Astrocyte (in vitro differentiated cells and primary cell): ENCODE measurements at places on chromosomes 16 and 17. TPM values are rescaled to one million over a fixed set of nuclear protein-coding genes. Genes with fewer than 3 reads are reported as not detected.

Gene PSKH1
- 27.3 and 29.7 TPM in 2 replicates for total RNA-seq

- H3K4me3 ChIP-seq: no peak overlapping the region
- H3K36me3 ChIP-seq: no peaks in the 10 kb centered on the region
- H3K4me1 ChIP-seq: peaks cover 5% of the 10 kb centered on the region
- DNase-seq: no peak
These were observed 2.0 kb upstream of the TNFRSF13B start for GRCh38 chr17:16973760-16974540.

- no peak overlapping the region for H3K4me3 ChIP-seq
- no peaks in the 10 kb centered on the region for H3K27me3 ChIP-seq
- peaks cover 8% of the 10 kb centered on the region for H3K4me1 ChIP-seq
- H3K36me3 ChIP-seq: no peaks in the 10 kb centered on the region
- no peak for DNase-seq
- no peak overlapping the region for H3K27ac ChIP-seq
These were observed 26.9 kb upstream of the CDH1 start for GRCh38 chr16:68710211-68710610.

GRCh38 chr17:39576187-39576586 is 31.5 kb downstream of the NEUROD2 start:
- peaks cover 4% of the 10 kb centered on the region for H3K4me1 ChIP-seq
- H3K4me3 ChIP-seq: no peak overlapping the region
- H3K27me3 ChIP-seq: peaks cover 11% of the 10 kb centered on the region
- DNase-seq: no peak
- no peaks in the 10 kb centered on the region for H3K36me3 ChIP-seq

Gene TLCD3A
- total RNA-seq: 25.8 and 26.6 TPM in 2 replicates

GRCh38 chr16:80652441-80652840 is 111.6 kb downstream of the DYNLRB2 start:
- H3K27me3 ChIP-seq: no peaks in the 10 kb centered on the region
- no peak overlapping the region for H3K27ac ChIP-seq
- no peaks in the 10 kb centered on the region for H3K4me1 ChIP-seq
- H3K4me3 ChIP-seq: no peak overlapping the region

GRCh38 chr17:38533866-38534497 is 71.8 kb downstream of the SRCIN1 start:
- H3K27me3 ChIP-seq: peaks cover 20% of the 10 kb centered on the region
- no peak overlapping the region for H3K27ac ChIP-seq
- no peaks in the 10 kb centered on the region for H3K36me3 ChIP-seq

- DNase-seq: no peak
- H3K27me3 ChIP-seq: no peaks in the 10 kb centered on the region
- no peaks in the 10 kb centered on the region for H3K36me3 ChIP-seq
- H3K4me1 ChIP-seq: no peaks in the 10 kb centered on the region
- H3K4me3 ChIP-seq: no peak overlapping the region
These were observed 267.2 kb upstream of the SALL1 start for GRCh38 chr16:51418258-51418657.

GRCh38 chr16:75206749-75207451 is at the start of gene CTRB2:
Gene CTRB2, minus strand, starts transcription at chr16:75207161. Its CDS starts 20 bp downstream, at chr16:75207141.
- no peak within 1 kb of the TSS for H3K27ac ChIP-seq
- no peaks in the 10 kb centered on the region for H3K36me3 ChIP-seq
- no peak within 1 kb of the TSS for H3K4me3 ChIP-seq
- peaks cover 3% of the 10 kb centered on the region for H3K4me1 ChIP-seq
- no peak for DNase-seq

GRCh38 chr16:49594685-49595498 is 221.3 kb downstream of the C16orf78 start:
- no peak overlapping the region for H3K4me3 ChIP-seq
- H3K27me3 ChIP-seq: no peaks in the 10 kb centered on the region
- no peaks in the 10 kb centered on the region for H3K36me3 ChIP-seq
- no peak for DNase-seq

Gene TBC1D26
- total RNA-seq: 0.14 and 0.77 TPM in 2 replicates

GRCh38 chr17:81556863-81557262 is 4.7 kb upstream of the FAAP100 start:
- DNase-seq: no peak
- no peak overlapping the region for H3K4me3 ChIP-seq
- no peak overlapping the region for H3K27ac ChIP-seq
- H3K27me3 ChIP-seq: no peaks in the 10 kb centered on the region
- H3K36me3 ChIP-seq: peaks cover 20% of the 10 kb centered on the region

DNA sequence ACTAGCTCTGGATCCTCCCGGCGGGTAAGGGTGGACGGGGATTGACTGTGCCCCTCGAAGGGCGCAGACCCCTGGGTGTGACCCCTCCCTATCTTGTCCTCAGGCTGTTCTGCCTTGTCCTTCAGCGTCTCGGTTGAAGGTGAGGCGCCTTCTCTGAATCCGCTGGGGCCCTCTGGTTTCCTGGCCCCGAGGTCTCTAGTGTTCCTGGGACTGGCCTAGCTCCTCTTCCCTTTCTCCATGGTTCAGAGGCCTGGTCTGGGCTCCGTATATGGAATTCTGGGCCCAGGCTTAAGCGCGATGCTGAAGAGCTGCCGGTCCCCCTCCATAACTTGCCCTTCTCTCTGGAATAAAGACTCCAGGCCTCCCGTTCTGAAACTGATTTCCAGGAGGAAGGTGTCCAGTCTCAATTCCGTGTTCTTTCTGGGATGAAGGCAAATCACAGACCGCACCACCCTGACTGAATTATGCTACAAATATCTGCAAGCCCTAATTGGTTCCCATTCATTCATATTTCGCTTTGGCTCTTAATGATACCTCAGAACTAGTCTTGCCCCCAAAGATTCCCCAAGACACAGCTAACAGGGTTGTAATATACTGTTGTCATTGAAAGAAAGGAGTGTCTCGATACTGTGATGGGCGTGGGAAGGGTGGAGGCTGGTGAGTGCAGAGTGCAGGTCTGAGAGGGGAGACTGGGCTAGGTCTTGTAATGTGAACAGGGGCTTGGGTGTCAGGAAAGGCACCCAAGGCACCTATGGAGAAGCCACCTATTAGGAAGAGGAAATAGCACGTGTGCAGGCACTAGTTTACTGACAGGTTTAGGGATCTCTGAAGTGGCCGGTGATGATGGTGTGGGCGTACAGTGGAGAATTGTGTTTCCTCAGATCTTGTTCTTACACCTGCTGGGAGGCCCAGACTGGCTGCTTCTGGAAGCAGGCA is 851 bp downstream of the EDC4 start:
- H3K27me3 ChIP-seq: no peaks in the 10 kb centered on the region
- peak overlapping the region; percentile 68 for H3K27ac ChIP-seq
- peaks cover 13% of the 10 kb centered on the region for H3K4me1 ChIP-seq
- H3K36me3 ChIP-seq: peaks cover 34% of the 10 kb centered on the region
- no peak for DNase-seq
- H3K4me3 ChIP-seq: peak overlapping the region; percentile 78

- DNase-seq: no peak
- no peaks in the 10 kb centered on the region for H3K27me3 ChIP-seq
- H3K4me1 ChIP-seq: no peaks in the 10 kb centered on the region
These were observed 203.2 kb upstream of the WSCD1 start for GRCh38 chr17:5866978-5867377.

GRCh38 chr16:55324285-55325079 is 479 bp downstream of the IRX6 start:
- peaks cover 39% of the 10 kb centered on the region for H3K27me3 ChIP-seq
- no peak overlapping the region for H3K4me3 ChIP-seq
- no peak overlapping the region for H3K27ac ChIP-seq
- H3K4me1 ChIP-seq: no peaks in the 10 kb centered on the region
- no peaks in the 10 kb centered on the region for H3K36me3 ChIP-seq
- no peak for DNase-seq

GRCh38 chr16:85360323-85361277 is 248.3 kb upstream of the CIBAR2 start:
- H3K4me3 ChIP-seq: no peak overlapping the region
- H3K4me1 ChIP-seq: peaks cover 29% of the 10 kb centered on the region
- H3K36me3 ChIP-seq: no peaks in the 10 kb centered on the region
- no peak overlapping the region for H3K27ac ChIP-seq
- no peak for DNase-seq

- peak; percentile 43 for DNase-seq
- H3K27me3 ChIP-seq: peaks cover 8% of the 10 kb centered on the region
- H3K4me3 ChIP-seq: no peak overlapping the region
- no peak overlapping the region for H3K27ac ChIP-seq
- H3K36me3 ChIP-seq: no peaks in the 10 kb centered on the region
- peaks cover 41% of the 10 kb centered on the region for H3K4me1 ChIP-seq
These were observed 205.2 kb upstream of the NLRP1 start for GRCh38 chr17:5789528-5789927.

Gene TMC7
- total RNA-seq: 4.7 and 6.7 TPM in 2 replicates

Gene VTN
- 1.4 and 2.7 TPM in 2 replicates for total RNA-seq

DNA sequence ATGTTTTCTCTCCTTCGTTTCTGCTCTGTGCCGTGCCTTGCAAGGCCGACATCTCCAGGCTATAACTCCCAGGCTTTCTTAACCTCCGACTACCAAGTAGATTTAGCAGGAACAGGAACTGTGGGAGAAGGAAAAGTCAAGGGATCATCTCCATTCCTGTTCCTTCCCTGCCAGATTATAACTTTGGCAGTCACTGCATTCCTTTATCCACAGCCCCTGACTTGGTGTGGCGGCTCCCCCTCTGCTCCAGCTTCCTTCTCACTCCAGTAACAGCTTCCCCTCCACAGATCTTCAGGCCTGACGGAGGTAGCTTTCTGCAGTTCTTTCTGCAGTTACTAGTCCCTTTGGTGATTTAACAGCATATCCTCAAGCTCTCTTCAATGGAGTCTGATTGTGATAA is 234.6 kb upstream of the MON1B start:
- no peak overlapping the region for H3K27ac ChIP-seq
- no peaks in the 10 kb centered on the region for H3K27me3 ChIP-seq
- no peak overlapping the region for H3K4me3 ChIP-seq

GRCh38 chr16:65392806-65393565 is 271.1 kb upstream of the CDH11 start:
- H3K27ac ChIP-seq: no peak overlapping the region
- no peak overlapping the region for H3K4me3 ChIP-seq
- DNase-seq: peak; percentile 69
- H3K36me3 ChIP-seq: no peaks in the 10 kb centered on the region
- no peaks in the 10 kb centered on the region for H3K27me3 ChIP-seq
- peaks cover 12% of the 10 kb centered on the region for H3K4me1 ChIP-seq

DNA sequence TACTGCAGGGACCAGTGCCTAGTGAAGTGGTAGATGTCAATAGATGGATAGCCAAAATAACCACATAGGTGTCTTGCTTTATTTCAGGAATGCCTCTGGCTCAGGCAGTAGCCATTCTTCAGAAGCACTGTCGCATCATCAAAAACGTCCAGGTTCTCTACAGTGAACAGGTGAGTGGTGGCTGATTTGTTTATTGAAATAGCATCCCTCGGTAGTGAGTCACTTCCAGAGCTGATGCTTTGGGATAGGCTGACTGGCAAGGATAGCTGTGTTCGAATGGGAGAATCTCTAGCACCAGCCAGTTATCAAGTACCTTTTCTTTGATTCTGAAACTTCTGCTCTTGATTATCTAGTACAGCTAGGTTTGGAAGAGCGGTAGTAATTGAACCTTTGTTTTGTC is 10.3 kb downstream of the PHAF1 start:
- peaks cover 20% of the 10 kb centered on the region for H3K36me3 ChIP-seq
- H3K27ac ChIP-seq: no peak overlapping the region
- no peak overlapping the region for H3K4me3 ChIP-seq
- H3K4me1 ChIP-seq: peaks cover 5% of the 10 kb centered on the region

DNA sequence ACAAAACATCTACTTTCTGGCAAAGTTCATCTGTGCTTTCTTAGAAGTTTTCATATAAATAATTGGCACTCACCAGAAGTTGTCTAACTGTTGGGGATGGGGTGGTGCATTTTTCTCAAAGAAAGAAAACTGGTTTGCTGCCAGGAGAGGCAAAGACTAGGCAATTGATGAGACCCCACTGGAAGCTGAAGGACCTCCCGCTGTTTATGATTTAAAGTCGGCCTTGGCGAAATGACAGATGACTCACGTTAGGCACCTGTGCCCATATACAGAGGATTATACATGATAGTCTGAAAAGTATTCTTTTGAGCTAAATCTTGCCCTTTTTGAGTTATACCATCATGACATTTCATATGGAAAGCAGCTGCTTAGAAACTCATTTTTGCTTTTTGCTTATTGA is 193.0 kb upstream of the ZFHX3 start:
- H3K4me3 ChIP-seq: no peak overlapping the region
- no peak overlapping the region for H3K27ac ChIP-seq
- peaks cover 2% of the 10 kb centered on the region for H3K27me3 ChIP-seq
- no peaks in the 10 kb centered on the region for H3K36me3 ChIP-seq
- DNase-seq: no peak

Gene CCL8
- not detected in 2 replicates for total RNA-seq

- H3K27me3 ChIP-seq: no peaks in the 10 kb centered on the region
- no peaks in the 10 kb centered on the region for H3K36me3 ChIP-seq
- DNase-seq: no peak
- H3K27ac ChIP-seq: no peak overlapping the region
- no peak overlapping the region for H3K4me3 ChIP-seq
- no peaks in the 10 kb centered on the region for H3K4me1 ChIP-seq
These were observed 190.3 kb upstream of the IRX6 start for GRCh38 chr16:55133654-55134053.
